IPS-NIHi11 (cell line): ENCODE measurements at places on chromosomes 6 and 20.

GRCh38 chr6:73451223-73452106 lies 632 bp downstream of the CGAS start:
- peak; percentile 67 for DNase-seq

- no peak for DNase-seq
Observed at GRCh38 chr6:152118678-152119077, 311.2 kb downstream of the ESR1 start.

DNA sequence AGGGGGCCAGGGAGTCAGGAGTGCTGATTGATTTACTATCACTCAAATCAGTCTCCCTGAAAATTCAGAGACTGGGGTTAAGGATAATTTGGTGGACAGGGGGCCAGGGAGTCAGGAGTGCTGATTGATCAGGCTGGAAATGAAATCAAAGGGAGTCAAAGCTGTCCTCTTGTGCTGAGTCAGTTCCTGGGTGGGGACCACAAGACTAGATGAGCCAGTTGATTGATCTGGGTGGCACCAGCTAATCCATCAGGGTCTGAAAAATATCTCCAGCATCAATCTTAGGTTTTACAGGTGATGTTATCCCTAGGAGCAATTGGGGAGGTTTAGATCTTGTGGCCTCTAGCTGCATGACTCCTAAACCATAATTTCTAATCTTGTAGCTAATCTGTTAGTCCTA lies 6.1 kb upstream of the AFG1L start:
- DNase-seq = no peak

DNA sequence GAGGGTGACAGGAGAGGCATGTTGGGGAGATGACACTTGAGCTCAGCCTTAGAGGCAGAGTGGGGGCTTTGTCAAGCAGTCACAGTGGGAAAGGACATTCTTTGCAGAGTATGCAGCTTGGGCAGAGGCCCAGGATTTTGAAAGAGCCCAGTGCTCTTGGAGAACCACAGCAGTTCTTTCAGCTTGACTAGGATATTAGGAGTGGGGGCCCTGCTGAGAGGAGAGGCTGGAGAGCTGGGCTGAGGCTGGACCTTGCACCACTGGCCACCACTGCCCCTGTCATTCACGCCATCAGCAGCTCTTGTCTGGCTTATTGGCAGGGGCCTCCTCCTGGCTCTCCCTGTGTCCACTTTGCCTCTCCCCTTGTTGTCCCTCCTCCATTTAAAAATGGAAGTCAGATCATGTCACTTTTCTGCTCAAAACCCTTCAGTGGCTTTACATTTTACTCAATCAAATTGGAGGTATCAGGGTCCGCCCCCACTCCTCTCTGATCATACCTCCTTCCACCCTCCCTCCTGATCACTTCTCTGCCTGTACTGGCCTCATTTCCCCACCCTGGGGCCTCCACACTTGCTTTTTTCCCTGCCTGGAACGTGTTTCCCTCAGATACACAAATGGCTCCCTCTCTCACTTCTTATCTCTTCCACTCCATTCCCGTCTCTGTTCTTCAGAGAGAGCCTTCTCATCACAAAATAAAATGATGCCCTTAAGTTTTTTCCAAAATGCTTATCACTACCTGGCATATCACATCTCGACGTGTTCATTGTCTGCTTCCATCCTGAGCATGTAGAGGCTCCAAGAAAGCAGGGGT lies 10.5 kb downstream of the MANBAL start:
- DNase-seq = no peak

GRCh38 chr6:158725704-158726103 lies 75.8 kb downstream of the SYTL3 start:
- DNase-seq = no peak

DNA sequence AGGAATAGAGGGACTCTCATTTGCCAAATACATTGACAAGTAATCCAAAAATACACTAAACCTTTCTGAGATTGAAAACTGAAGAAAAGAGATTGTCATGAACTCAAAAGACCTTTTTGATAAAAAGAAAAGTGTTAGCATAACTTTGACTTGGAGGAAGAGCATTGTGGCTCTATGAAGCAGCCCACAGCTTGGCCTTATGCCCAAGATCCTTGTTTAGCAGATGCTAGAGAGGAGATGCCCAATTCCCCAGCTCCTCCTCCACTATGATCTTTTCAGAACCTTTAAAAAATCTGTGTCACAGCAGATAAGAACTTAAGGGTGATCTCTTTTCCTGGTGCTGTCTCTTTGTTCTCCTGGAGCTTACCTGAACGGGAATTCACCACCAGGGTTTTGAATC lies 35.8 kb upstream of the IGF2R start:
- DNase-seq = no peak

DNA sequence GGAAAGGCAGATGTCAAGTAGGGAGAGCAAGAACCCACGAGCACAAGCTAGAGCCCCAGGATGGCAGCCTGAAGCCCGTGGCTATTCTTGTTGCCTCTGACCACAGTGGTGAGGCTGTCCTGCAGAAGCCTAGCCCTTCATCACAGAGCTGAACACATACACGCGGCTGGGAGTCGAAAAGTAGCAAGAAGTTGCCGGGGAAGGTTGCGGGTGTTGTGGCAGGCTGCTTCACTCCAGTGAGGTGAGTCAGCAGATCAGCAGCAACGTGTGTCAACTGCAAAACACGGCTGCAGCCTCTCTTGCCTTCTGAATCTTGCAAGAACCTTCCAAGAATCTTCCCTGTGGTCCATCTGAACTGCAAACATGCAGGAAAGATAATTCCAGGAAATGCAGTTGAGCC lies 10.6 kb upstream of the STX16 start:
- no peak for DNase-seq

DNA sequence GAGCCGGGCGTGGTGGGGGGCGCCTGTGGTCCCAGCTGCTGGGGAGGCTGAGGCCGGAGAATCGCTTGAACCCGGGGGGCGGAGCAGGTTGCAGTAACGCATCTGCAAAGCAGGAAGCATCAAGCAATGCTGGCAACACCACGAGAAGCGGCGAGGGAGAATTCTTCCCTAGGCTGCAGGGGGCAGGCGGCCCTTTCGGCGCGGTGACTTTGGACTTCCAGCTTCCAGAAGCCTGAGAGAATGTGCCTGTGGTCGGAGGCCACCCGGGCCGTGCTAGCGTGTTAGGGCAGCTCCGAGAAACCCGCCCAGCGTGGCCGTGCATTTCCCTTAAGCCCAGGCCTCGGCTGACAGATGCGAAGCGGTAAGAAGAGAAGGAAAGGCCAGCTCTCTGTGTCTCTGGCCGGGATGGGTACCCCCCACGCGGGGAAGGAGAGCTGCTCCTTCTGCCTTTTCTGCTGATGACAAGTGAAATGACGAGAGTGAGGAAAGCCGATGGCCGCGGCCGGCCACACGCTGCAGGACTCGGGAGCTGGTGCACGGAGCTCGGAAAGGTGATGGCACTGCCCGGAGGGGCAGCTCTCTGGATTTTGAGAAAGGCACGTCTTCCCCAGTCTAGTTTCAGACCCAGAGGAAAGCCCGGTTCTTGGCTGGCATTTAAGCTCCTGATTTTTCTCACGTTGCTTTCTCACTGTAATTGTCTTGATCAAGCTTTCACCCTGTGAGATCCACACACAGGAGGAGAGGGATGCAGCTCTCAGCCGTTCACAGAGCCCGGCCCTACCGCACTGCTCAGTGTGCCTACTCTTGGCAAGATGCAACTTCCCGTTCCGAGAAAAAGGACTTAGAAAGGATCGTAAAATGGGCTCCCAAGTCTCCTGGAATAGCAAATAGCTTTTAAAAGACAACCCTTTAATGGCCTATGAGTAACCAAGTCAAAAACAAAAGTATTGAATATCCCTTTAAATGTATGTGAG lies 68.3 kb upstream of the EXOC2 start:
- no peak for DNase-seq

- no peak for DNase-seq
Observed at GRCh38 chr6:166104107-166104506, 63.5 kb downstream of the TBXT start.

GRCh38 chr6:90328004-90328403 lies 31.4 kb upstream of the BACH2 start:
- DNase-seq = no peak

DNA sequence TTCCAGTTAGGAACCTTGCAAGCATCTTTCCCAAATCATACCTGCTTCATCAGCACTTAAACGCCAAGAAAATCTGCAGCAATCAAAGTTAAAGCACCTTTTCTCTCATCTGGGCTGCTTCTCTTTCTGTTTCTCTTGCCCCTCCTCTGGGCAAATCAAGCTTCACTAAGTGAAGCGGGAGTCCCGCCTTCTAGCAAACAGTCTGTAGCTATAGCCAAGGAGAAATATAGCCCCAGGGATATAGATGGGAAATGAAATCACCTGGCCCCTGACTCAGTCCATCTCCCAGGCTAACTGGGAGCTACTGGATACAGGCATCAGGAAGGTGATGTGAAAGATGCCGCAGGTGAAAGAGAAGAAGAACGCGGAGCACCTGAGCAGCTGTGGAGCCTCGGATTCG lies 481.9 kb downstream of the C6orf118 start:
- DNase-seq = no peak

DNA sequence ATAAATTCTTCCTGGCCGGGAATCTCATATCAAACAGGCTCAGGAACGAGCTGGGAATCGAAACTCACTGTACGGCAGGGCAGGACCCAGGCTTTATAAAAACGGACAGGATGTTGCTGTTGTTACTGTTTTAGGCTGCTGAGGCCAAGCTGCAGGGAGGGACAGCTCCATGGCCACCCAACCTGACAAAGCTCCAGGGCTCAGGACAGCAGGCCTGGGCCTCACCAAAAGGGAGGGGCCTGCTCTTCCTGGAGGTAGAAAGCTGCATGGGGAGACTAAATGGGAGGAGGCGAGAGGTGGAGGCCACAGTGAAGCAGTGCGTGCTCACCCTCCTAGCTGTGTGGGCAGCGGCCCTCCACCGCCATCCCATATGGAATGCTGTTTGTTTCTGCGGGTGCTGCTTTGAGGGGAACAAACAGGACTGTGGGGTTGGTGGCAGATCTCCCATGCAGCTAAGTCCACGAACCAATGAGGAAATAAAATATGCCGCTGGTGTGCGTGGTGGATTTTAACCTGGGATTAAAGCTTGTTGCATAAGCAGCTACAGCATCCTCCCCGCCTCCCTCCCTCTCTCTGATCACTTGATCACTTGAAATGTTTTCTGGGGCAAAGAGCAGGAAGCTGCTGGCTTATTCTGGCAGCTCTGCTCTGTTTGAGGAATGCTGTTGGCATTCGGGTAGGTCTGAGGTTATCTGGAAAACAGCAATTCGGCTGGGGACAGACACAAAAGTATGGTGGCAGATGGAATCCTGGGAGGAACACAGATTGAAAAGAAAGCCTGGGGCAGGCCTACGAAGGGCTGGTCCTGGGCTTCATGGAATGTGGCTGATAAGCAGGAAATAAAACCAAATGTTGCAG lies 2.4 kb upstream of the ZMYND8 start:
- no peak for DNase-seq

GRCh38 chr6:143164565-143165105 lies 103.9 kb downstream of the AIG1 start:
- no peak for DNase-seq

- DNase-seq = no peak
Observed at GRCh38 chr6:167409694-167410093, 84.8 kb downstream of the TTLL2 start.

DNA sequence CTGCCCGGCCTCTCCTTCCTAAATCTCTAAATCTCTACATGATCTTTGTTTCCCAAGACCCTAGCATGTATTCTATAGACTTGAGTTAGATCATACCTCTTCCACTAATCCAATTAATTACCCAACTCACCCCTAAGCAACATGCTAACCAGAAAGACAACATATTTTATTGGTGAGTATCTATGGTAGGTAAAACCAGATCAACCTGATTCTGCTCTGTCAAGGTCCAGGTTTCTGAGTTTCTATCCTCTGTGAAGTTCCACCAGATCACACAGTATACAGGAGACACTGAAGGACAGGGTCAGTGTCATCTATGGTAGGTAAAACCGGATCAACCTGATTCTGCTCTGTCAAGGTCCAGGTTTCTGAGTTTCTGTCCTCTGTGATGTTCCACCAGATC lies 363.2 kb upstream of the MARCKS start:
- DNase-seq = no peak

- DNase-seq = no peak
Observed at GRCh38 chr20:25103526-25103925, 21.6 kb upstream of the VSX1 start.

DNA sequence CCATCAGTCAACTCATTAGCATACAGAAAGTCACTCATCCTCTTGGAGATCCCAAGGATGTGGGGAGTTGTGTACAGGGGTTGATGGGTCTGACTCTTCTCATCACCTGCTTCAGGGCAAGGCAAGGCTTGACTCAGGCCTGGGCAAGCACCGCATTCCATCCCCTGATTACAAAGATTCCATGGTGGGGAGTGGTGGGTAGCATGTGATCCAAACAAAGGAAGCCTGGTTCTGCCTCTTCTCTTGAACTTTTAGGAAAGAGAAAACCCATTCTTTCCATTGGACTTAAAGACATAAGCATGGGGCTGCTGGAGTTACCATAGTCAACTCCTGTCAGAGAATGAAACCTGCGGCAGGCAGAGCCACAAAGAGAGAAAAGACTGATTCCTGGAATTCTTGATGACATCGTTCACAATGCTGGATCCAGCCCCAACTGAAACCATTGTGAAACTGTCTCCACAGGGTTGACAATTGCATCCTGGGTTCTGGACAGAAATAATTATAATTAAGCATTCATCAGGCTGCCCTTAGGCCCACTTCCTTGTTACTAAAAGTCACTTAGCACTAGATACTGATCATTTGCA lies 235.8 kb upstream of the KCNG1 start:
- DNase-seq = no peak

DNA sequence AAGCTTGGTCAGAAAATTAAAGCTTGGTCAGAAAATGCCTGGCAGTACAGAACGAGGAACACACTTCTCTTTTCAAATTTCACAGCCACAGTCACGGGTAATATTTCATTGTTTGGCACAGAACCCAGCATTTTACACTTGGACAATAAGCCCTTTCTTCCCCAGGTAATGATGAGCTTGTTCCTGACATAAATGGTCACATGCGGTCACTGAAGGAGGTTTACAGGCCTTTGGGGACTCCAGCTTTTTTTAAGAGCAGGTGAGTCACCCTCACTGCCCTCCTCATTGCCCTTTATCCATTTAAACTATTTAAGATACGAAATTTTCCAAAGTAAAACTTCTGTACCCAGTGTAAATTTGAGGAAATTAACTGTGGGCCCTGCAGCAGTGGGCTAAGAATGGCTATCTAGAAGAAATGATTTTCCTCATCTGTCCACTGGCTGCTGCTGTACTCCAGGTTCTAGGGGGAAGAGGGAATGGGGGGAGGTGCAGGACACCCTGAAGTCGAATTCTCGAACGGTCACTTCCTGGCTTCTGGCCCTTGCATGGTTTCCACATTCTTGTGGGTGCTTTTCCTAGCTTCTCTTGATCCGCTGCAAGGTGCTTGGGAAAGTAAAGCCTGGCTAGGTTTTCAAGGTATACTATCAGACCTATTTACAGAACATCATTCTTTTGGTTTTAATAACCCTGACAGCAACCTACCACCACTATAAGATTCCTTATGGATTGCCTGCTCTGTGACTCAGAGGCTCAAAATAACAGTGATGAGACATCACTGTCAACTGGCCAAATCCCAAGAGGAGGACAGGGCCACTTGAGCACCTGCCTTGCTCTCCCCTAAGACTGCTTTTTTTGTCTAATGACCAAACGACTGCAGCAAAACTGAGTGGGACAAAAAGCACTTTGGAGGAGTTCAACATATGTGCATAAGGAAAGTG lies 75.8 kb downstream of the PREP start:
- DNase-seq = no peak
